Spleen (tissue), 13 donors: ENCODE measurements at places on chromosomes 13 and 19. TPM values are rescaled to one million over a fixed set of nuclear protein-coding genes. Genes with fewer than 3 reads are reported as not detected.

KCNRG gene
- 0.86 TPM for total RNA-seq

DNA sequence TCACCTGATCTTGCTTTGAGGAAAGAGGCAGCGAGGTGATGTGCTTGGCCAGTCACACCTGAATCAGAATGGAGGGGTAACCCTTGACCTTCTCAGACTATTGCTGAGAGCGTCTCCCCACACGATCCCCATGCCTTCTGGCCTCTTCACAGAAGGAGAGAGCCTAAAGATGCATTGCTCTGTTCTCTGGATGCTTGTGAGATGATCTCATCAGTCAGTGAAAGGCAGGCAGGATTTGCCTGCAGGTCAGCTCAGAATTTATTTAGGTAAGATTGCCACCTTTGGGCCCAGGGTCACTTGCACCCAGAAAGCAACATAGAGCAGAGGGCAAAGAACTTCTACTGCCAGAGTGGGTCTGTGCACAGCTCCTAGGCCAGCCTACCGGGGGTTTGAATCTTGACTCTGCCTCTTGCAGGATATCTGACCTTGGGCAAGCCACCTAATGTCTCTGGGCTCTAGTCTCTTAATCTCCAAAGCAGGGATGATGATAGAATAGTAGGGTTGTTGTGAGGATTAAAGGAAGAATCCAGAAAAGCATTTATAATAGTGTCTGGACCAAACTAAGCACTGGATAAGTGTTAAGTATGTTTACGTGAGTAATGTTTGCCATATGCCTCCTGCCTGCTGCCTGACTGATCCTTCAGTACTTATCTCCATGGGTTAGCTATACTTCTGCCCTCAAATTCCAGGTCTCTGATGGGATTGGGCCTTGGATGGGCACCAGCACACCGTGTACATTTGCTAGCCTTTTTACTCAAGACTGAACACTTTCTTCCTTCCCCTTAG is 8.4 kb upstream of the FLT1 start:
- H3K4me3 ChIP-seq: no peak overlapping the region
- no peaks in the 10 kb centered on the region for H3K36me3 ChIP-seq
- no peaks in the 10 kb centered on the region for H3K4me1 ChIP-seq
- no peak overlapping the region for H3K27ac ChIP-seq
- DNase-seq: peak; percentile 18

DNA sequence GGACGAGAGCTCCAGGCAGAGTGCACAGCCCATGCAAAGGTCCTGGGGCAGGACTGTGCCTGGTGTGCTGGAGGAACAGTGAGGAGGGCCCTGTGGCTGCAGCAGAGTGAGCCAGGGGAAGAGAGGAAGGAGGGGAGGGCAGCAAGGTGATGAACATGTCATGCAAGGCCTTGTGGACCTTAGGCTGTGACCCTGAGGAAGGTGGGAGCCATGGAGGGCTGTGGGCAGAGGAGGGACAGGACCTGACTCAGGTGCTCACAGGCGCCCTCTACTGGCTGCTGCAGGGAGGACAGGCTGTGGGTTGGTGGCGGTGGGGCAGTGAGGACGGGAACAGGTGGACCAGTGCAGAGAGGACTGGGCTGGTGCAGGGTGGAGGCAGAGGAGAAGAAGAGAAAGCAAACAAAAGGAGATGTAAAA is 170.3 kb downstream of the PTPRS start:
- H3K4me3 ChIP-seq: no peak overlapping the region
- H3K27me3 ChIP-seq: no peaks in the 10 kb centered on the region
- peak; percentile 88 for DNase-seq
- no peak overlapping the region for H3K27ac ChIP-seq
- no peaks in the 10 kb centered on the region for H3K4me1 ChIP-seq

GRCh38 chr19:3617463-3617862 is 9.1 kb downstream of the CACTIN start:
- H3K4me1 ChIP-seq: peaks cover 21% of the 10 kb centered on the region
- no peaks in the 10 kb centered on the region for H3K27me3 ChIP-seq
- peak overlapping the region; percentile 48 for H3K27ac ChIP-seq
- no peaks in the 10 kb centered on the region for H3K36me3 ChIP-seq
- peak overlapping the region; percentile 13 for H3K4me3 ChIP-seq

RFPL4AL1 gene
- not detected for total RNA-seq

LATS2 gene
- 29.9 TPM for total RNA-seq

GRCh38 chr19:307793-308420 is 16.7 kb upstream of the PLPP2 start:
- H3K27ac ChIP-seq: no peak overlapping the region
- no peaks in the 10 kb centered on the region for H3K4me1 ChIP-seq
- peaks cover 73% of the 10 kb centered on the region for H3K36me3 ChIP-seq
- H3K27me3 ChIP-seq: no peaks in the 10 kb centered on the region

HCN2 gene
- total RNA-seq: 0.54 TPM

DNA sequence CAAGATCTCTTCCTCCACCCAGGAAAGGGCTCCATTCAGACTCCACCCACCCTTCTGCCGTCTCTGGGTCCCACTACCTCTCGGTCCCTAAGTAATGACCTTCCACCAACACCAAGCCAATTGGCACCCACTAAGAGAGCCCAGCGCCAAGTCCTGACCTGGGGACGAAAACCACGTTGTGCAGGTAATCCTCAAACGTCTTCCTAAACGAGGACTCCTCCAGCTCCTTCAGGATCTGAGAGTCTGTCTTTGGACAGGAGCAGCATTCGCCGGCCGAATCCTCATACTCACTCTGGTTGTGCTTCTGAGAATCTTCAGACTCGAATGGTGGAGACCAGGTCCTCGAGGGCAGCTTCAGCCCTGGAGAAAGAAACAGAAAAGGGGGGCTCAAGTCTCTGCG is 83.1 kb downstream of the ZNF557 start:
- H3K4me1 ChIP-seq: no peaks in the 10 kb centered on the region

- no peaks in the 10 kb centered on the region for H3K4me1 ChIP-seq
- no peak overlapping the region for H3K4me3 ChIP-seq
- H3K36me3 ChIP-seq: no peaks in the 10 kb centered on the region
- H3K27me3 ChIP-seq: no peaks in the 10 kb centered on the region
Observed at GRCh38 chr13:20370815-20371421, 138.8 kb upstream of the GJB6 start.

GRCh38 chr19:37817180-37817981 is 38.0 kb upstream of the ZNF573 start:
- peak overlapping the region; percentile 57 for H3K4me3 ChIP-seq
- no peaks in the 10 kb centered on the region for H3K4me1 ChIP-seq
- peak overlapping the region; percentile 29 for H3K27ac ChIP-seq

- no peaks in the 10 kb centered on the region for H3K36me3 ChIP-seq
- H3K4me1 ChIP-seq: peaks cover under 1% of the 10 kb centered on the region
- no peak for DNase-seq
- H3K27me3 ChIP-seq: no peaks in the 10 kb centered on the region
- H3K4me3 ChIP-seq: no peak overlapping the region
- H3K27ac ChIP-seq: no peak overlapping the region
Observed at GRCh38 chr19:35061583-35062373, 20.3 kb downstream of the HPN start.

ZNF491 gene
- total RNA-seq: 2.6 TPM
